ENCODE measurements at places on chromosomes 3 and 15.

- DNase-seq, result no peak
Measured at GRCh38 chr3:156217674-156218352, 97.4 kb downstream of the KCNAB1 start.

DNA sequence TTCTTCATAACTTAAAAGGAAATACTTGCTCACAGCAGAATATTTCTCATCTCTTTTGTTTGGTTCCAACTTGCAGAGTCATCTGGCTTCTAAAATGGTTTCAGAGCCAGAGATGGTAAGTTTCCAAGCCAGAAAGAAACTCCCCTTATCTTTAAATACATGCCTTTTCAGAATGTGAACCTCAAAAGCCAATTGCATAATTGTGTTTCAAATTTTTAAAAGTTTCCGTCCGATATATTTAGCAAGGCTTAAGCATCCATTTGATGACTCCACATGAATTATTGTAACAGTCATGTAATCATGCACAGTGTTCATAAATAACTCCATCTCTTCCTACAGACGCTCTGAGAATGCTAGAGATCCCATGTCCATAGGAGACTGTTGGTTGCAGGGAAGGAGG lies 40.6 kb upstream of the C3orf80 start:
- no peak for DNase-seq

DNA sequence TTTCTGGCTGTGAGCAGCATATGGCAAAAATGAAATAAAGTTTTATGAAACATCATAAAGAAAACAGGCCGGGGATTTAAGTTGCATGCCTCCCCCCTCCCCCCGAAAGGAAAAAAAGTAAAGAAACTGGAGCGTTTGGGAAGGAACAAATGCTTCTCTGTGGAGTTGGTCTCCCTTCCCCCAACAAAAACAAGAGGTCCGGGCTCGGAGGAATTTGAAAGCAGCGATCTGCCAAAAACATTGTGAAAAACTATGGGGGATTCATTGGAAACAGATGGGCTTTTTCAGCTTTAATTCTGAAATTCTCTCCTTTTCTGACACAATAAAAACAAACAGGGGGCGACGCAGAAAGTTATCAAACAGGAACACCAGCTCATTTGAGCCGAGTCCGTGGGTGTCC lies 17.0 kb downstream of the RGMA start:
- DNase-seq, result no peak

DNA sequence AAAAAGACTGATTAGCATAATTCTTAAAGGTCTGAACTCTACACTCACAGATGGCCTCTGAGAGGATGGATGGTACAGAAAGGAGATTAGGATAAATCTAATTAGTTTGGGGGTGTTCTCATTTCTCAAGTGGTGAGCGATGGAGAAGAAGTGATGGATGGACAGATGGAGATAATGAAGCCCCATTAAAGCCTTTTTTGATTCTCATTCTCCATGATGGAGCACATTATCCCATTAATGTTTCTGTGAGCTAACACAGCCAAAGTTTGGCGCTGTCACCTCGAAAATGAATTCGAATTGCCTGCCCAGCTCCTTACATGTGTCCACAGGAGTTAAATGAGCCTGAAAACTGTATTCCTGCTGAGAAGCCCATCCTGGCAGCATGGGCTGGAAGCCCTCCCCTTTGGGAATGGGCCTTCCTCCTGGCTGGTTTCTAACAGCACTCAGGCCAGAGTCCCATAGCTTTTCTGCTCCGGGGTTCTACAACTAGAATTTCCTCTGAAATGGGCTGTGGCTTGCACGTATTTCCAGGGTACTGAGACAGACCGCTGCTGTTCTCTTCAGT lies 726.0 kb upstream of the CFAP20DC start:
- no peak for DNase-seq

GRCh38 chr3:57689367-57690053 lies 3.4 kb downstream of the DENND6A start:
- no peak for DNase-seq

DNA sequence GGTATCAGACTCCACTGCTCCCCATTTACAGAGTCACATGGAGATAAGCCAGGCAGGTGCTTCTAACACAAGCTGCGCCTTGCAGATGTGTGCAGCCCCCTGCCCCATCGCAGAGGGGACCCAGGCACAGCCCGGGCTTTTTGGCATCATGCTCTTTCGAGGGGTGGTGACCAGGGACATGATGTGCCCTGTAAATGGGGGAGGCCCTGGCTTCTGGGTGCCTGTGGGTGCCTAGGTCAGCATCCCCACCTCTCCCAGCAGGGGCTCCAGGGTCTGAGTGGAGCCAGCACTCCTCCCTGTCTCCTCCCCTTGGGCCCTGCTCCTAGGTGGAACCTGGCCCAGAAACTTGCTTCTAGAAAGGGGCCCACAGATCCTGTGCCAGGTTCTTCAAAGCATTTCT lies 15.2 kb downstream of the TRPM1 start:
- DNase-seq, result no peak

DNA sequence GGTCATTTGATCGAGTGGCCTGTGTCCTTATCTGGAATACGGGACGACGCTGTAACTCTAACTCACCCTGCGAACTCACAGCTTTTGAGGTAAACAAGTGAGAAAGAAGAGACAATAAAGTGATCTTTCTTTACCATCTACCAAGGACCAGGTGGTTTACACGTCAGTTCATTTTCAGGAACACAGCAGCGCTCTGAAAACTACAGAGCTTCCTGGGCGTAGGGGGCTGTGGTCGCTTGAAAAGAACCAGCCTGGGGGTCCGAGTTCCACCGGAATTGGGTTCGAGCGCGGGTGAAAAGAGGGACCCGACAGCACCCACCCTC lies 357 bp downstream of the KIAA1143 start:
- no peak for DNase-seq

DNA sequence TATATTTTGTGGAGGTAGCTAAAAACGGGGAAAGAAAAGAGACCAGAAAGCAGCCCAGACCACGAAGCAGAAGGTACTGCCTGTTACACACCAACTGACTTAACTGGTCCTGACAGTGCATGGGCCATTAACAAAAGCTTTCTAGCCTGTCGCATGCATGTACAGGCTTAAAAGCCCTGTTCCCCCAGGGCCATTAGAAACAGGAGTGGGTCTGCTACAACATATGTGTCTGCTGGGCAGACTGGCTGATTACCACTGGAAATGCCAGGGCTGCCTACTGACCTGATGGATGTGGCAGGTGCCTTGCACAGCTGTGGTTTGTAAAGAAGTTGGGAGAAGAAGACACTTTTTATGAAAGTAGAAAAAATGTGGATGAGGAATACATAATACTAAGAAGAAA lies 137.4 kb downstream of the GAP43 start:
- no peak for DNase-seq

DNA sequence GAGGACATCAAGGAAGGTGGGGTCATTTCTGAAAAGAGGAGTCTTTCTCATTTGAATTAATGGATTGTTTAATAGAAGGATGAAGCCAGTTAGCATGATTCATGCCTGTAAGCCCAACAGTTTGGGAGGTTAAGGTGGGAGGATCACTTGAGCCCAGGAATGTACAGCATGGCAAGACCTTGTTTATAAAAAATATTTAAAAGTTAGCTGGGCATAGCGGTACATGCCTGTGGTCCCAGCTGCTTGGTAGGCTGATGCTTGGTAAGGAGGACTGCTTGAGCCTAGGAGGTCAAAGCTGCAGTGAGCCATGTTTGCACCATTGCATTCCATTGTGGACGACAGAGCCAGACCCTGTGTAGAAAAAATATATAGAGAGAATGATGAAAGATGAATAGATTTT lies 165.5 kb downstream of the ALCAM start:
- DNase-seq, result no peak

DNA sequence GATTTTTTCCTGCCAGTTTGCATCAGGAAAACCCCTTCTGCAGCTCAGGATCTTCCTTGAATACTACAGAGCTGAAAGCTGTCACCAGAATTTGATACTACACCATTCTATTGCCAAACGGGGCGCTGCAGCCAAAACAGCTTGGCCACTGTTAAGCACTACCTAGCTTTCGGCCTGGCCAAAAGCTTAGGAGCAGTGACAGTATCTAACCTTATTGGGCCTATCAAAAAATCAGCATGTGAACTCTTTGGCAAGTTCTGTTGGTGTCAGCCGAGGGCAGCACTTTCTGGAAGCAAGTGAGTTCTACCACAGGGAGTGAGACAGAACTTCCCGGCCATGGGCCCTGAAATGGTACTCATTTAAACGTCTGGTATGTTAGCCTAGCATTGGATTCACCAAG lies 16.1 kb upstream of the GYG1 start:
- DNase-seq, result no peak

DNA sequence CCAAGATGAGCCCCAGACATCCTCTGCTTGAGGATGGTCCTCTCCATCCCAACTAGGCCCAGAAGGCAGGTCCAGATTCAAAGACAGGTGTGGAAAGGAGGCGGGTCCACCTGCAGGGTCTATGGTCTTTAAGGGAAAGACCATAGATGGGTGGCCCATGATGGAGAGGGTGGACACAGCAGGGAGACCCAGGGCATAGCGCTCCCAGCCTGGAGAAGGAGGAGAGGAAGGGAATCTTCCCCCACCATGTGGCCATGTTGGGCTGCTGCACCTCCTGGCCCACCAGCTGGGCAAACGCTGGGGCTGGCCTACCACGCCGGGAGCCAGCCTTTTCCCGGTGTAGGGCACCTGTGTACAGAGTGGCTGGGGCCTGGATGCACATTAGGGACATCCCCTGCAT lies 265.2 kb upstream of the TLE3 start:
- DNase-seq, result no peak

DNA sequence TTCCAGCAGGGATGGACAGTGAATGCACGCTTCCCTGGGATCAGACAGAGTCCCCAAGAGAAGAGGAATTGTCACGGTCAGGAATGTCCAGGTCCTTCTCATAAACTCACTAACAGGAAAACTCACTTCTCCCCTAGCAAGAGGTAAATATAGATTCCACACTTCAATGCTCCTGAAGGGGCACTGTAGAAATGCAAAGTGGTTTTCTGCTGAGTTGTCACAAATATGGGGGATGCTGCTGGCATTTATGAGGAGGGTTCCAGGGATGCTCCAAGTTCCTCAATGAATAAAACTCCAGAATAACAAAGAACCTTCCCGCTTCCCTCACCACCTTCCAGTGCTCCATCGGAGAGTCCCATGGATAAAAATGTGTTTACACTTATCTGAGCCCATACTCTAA lies 423.4 kb downstream of the MAGI1 start:
- DNase-seq, result no peak

DNA sequence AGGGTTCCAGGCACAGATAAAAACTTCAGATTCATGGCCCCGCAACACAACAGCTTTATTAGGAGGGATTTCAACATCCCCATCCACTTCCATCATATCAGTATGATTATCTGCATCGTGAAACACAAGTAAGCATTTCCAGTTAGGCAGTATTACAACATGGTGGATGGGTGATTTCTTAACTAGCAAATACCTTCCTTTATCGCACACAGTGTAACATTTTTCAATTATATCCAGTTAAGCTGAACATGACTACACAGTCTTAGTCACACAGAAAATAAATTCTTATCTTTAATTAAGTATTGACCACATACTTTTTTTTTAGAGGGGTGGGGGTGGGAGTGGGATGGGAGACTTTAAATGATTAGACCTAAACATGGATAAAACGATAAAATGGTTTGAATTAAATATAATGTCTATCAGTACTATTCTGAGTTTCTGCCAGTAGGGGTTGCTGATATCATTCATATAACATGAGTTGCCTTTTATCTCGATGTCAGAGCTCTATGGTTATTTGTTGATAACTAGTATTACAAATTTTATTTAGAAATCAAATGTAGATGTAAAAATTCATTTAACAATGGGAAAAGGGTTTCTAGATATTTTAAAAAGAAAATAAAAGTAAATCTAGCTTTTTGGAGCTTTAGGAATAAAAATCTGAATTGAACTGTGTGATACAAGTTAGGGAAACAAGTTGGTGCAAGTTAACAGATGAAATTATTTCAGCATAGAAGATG lies 146.6 kb downstream of the TBL1XR1 start:
- peak; percentile 30 for DNase-seq
